Neural crest cell (in vitro differentiated cells): ENCODE measurements at places on chromosomes 16 and 17. TPM values are rescaled to one million over a fixed set of nuclear protein-coding genes. Genes with fewer than 3 reads are reported as not detected.

TAOK1 gene
- 80.9 and 81.9 TPM in 2 replicates for total RNA-seq

SARM1 gene
- 47.5 and 52.5 TPM in 2 replicates for total RNA-seq

RPGRIP1L gene
- 24.0 and 26.5 TPM in 2 replicates for total RNA-seq

LITAFD gene
- total RNA-seq: not detected in 2 replicates

MAZ gene
- total RNA-seq: 605 and 635 TPM in 2 replicates

- H3K4me1 ChIP-seq: no peaks in the 10 kb centered on the region
- H3K27ac ChIP-seq: no peak overlapping the region
- no peak for DNase-seq
- no peak overlapping the region for H3K4me3 ChIP-seq
- H3K27me3 ChIP-seq: peaks cover 13% of the 10 kb centered on the region
Measured at GRCh38 chr16:23991066-23991465, 155.3 kb downstream of the PRKCB start.

DNA sequence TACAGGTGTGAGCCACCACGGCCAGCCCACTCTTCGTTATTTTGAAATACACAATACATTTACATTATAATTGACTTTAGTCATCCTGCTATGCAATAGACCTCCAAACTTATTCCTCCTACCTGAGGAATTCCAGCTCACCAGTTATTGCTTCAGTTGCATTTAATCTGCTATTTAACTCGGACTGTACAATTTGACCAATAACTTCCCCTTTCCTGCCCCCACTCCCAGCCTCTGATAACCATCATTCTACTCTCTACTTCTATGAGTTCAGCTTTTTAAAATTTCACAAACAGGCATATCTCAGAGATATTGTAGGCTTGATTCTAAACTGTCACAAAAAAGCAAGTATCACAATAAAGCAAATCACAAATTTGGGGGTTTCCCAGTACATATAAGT lies 157.0 kb downstream of the COPRS start:
- peaks cover 8% of the 10 kb centered on the region for H3K27me3 ChIP-seq
- peaks cover 2% of the 10 kb centered on the region for H3K4me1 ChIP-seq
- H3K27ac ChIP-seq: no peak overlapping the region

GRCh38 chr16:68778551-68779231 lies 41.6 kb downstream of the CDH1 start:
- no peaks in the 10 kb centered on the region for H3K36me3 ChIP-seq
- DNase-seq: no peak
- no peak overlapping the region for H3K27ac ChIP-seq
- no peaks in the 10 kb centered on the region for H3K27me3 ChIP-seq

DNA sequence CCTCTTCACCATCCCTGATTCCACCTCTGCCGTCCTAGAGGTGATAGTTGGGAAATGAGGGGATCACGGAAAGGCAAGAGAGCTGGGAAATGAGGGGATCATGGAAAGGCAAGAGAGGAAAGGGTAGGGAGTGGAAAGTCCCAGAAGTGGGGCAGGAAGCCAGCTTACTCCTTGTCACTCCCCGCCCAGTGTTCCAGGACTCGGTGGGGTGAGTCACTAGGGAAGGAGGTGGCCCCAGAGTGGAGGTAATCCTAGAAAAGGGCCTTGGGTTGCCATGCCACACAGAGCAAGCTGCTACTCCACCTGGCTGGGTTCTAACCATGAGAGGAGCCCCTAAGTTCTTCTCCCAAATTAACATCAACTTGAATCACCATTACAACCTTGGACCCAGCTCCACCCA lies 14.8 kb downstream of the ALOXE3 start:
- no peaks in the 10 kb centered on the region for H3K4me1 ChIP-seq
- DNase-seq: no peak
- peaks cover 27% of the 10 kb centered on the region for H3K27me3 ChIP-seq
- no peak overlapping the region for H3K4me3 ChIP-seq

DNA sequence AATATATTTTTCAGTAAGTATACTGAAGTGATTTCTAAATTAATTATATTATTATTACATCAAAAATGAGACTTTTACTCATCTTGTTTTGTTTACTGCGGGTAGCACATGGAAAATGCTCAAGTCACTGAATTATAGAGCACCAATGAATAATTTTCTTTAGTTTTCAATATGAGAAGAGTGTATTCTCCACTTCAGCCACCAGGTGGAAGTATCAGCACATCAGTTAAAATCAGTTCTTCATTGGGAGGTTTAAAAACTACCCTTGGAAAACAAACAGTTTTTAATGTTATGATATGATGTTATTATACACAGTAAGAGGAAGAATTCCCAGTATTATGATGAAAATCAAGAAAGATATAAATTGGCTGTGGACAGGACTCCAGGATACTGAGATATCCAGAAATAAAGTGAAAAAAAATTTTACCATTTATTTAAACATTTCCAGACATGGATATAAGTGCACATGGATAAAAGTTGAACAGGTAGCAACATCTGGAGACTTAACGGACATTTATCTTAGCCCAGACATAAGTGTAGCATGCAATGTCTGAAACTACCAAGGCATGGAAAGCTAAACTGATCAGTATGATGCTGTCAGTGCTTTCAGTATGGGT lies 467.3 kb downstream of the KCNJ2 start:
- H3K27ac ChIP-seq: no peak overlapping the region
- peak; percentile 39 for DNase-seq
- peaks cover 54% of the 10 kb centered on the region for H3K4me1 ChIP-seq
- H3K36me3 ChIP-seq: peaks cover 3% of the 10 kb centered on the region

- peaks cover 25% of the 10 kb centered on the region for H3K36me3 ChIP-seq
- no peak overlapping the region for H3K4me3 ChIP-seq
- no peaks in the 10 kb centered on the region for H3K27me3 ChIP-seq
- DNase-seq: no peak
Measured at GRCh38 chr17:80805032-80805751, 186.4 kb upstream of the CHMP6 start.

- H3K27ac ChIP-seq: no peak overlapping the region
- H3K27me3 ChIP-seq: peaks cover 94% of the 10 kb centered on the region
- H3K4me1 ChIP-seq: no peaks in the 10 kb centered on the region
- DNase-seq: no peak
Measured at GRCh38 chr17:48500435-48501426, 30.1 kb downstream of the HOXB1 start.

DNA sequence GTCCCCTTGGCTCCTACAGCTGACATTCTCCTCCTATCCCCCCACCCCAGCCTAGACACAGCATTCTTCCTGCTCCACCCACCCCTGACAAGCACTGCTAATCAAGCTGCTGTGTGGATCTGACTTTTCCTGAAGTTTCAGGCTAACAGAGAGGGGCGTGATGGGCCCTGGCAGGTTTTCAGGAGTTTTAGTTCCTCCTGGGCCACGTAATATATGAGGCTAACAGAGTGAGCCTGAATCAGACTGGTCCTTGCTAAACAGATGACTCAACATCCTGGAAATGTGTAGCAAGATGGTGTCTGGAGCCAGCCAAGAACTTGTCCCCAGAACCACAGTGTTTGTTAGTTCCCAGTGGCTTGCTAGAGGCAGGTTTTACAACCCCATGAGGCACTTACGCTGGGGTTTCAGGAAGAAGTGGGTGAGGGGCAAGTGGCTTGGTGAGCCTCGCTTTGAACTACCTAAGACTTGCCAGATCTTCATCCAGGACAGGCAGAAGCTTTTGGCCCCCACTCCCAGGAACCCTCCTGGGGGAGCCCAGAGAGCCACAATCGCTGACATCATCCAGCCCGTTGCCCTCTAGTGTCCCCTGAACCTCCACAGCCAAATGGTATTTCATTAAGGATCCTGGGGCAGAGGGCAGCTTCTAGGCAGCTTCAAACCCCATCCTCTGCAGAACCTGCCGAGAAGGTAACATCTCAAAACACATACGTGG lies 15.9 kb downstream of the TMEM92 start:
- H3K27me3 ChIP-seq: no peaks in the 10 kb centered on the region
- H3K4me1 ChIP-seq: peaks cover 17% of the 10 kb centered on the region
- no peaks in the 10 kb centered on the region for H3K36me3 ChIP-seq
- no peak overlapping the region for H3K4me3 ChIP-seq
- no peak for DNase-seq

GRCh38 chr16:15636392-15636873 lies 6.5 kb downstream of the MARF1 start:
- no peaks in the 10 kb centered on the region for H3K27me3 ChIP-seq
- H3K4me3 ChIP-seq: no peak overlapping the region

DNA sequence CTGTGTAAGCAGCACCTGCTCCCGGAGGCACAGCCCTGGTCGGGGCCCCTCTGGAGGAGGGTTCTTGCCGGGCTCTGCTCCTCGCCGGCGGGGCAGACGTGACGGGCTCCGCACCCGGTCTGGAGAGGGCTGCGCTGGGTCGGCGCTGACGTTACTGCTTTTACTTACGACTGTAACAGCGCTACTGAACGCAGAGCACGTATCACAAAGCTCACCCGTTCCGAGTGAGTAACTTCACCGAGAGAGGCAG lies 1.3 kb upstream of the RAB40C start:
- peak overlapping the region; percentile 97 for H3K4me3 ChIP-seq
- peaks cover 25% of the 10 kb centered on the region for H3K4me1 ChIP-seq
- H3K36me3 ChIP-seq: peaks cover 7% of the 10 kb centered on the region
- peaks cover 34% of the 10 kb centered on the region for H3K27me3 ChIP-seq
- peak overlapping the region; percentile 99 for H3K27ac ChIP-seq

DNA sequence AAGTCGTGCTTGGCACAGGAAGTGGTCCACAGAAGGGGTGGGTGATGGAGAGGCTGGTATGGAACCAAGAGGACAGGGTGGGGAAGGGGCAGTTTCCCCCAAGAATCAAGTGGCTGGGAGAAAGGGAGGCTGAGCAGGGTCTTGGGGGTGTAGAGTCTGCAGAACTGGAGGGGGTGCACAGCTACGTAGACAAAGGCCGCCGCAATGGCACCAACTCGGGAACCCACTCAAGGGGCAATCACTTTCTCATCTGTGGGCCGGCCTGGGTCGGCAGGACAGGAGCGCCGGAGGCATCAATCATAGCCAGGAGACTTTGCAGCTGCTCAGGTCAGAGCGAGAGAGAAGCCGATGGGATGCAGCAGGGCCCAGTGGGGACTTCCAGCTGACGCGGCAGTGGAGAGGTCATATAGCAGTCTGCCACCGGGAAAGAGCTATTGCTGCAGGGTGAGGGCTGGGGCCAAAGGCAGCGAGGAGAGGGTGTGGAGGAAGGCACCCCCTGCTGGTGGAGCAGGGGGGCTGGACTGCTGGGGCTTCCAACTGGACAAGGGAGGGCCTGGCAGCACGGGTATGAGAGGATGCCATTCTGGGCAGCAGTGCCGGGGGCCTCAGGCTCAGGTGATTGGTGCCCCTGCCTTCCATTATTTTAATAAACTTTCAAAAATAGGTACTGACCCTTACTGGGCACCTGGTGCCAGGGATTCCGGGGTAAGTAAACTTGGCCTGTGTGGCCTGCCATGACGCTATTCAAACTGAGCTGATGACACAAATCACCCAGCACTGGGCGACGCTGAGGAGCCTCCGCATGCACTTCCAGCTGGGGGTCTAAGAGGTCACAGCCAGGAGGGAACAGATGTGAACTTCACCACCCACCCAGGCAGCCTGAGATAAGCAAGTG lies 52.5 kb upstream of the MTSS2 start:
- H3K4me1 ChIP-seq: peaks cover 22% of the 10 kb centered on the region
- H3K27ac ChIP-seq: peak overlapping the region; percentile 62
- H3K4me3 ChIP-seq: no peak overlapping the region
- peak; percentile 6 for DNase-seq

- H3K27ac ChIP-seq: no peak overlapping the region
- H3K4me1 ChIP-seq: no peaks in the 10 kb centered on the region
- no peak for DNase-seq
- H3K27me3 ChIP-seq: no peaks in the 10 kb centered on the region
- H3K36me3 ChIP-seq: peaks cover 16% of the 10 kb centered on the region
- no peak overlapping the region for H3K4me3 ChIP-seq
Measured at GRCh38 chr17:4204190-4204589, 59.6 kb downstream of the ANKFY1 start.

GRCh38 chr17:66126231-66126630 lies 65.7 kb downstream of the CEP112 start:
- no peak for DNase-seq
- no peak overlapping the region for H3K4me3 ChIP-seq
- H3K4me1 ChIP-seq: peaks cover 5% of the 10 kb centered on the region
- no peak overlapping the region for H3K27ac ChIP-seq
- H3K27me3 ChIP-seq: no peaks in the 10 kb centered on the region

GRCh38 chr17:7043182-7043496 lies 753 bp downstream of the SLC16A11 start:
- H3K4me1 ChIP-seq: peaks cover 40% of the 10 kb centered on the region
- H3K4me3 ChIP-seq: no peak overlapping the region
- peaks cover 82% of the 10 kb centered on the region for H3K27me3 ChIP-seq
- H3K36me3 ChIP-seq: no peaks in the 10 kb centered on the region
- DNase-seq: no peak

- H3K27ac ChIP-seq: no peak overlapping the region
- no peaks in the 10 kb centered on the region for H3K36me3 ChIP-seq
- no peak overlapping the region for H3K4me3 ChIP-seq
- DNase-seq: no peak
Measured at GRCh38 chr16:12965274-12965804, 63.9 kb downstream of the SHISA9 start.

DNA sequence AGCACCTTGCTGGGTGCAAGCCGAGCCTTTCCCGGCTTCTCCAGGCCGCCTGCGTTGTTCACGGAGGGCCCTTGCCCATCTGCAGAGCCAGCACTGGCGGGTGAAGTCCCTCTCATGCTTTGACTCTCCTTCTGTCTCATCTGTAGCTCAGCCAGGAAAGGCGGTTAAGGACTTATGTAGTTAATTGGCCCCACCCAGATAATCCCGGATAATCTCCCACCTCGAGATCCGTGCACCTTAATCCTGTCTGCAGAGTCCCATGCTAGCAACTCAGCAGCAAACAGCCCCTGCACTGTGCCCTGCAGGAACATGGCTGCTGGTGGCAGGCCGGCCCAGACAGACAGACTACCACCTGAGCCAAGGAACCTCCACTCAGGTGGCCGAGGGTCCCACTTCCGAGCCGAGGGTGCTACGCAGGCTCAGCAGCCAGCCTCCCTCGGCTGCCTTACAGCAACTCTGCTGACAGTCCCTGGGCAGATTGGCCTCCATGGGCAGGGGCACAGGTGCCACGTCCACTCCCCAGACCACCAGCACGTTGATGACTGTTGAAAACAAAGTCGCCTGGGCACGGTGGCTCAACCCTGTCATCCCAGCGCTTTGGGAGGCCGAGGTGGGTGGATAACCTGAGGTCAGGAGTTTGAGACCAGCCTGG lies 16.9 kb downstream of the RAB40C start:
- H3K4me3 ChIP-seq: no peak overlapping the region
- no peak for DNase-seq
- H3K36me3 ChIP-seq: peaks cover 25% of the 10 kb centered on the region
- no peaks in the 10 kb centered on the region for H3K27me3 ChIP-seq
- H3K27ac ChIP-seq: no peak overlapping the region
